ENCODE measurements at places on chromosomes 3 and 15.

- DNase-seq = no peak
Observed at GRCh38 chr15:74470631-74471395, 9.9 kb upstream of the UBL7 start.

- no peak for DNase-seq
Observed at GRCh38 chr15:71143373-71144310, 28.4 kb downstream of the THSD4 start.

GRCh38 chr3:188975600-188976314 lies 196.0 kb upstream of the TPRG1 start:
- no peak for DNase-seq

- DNase-seq = no peak
Observed at GRCh38 chr15:91879158-91879557, 25.6 kb downstream of the SLCO3A1 start.

DNA sequence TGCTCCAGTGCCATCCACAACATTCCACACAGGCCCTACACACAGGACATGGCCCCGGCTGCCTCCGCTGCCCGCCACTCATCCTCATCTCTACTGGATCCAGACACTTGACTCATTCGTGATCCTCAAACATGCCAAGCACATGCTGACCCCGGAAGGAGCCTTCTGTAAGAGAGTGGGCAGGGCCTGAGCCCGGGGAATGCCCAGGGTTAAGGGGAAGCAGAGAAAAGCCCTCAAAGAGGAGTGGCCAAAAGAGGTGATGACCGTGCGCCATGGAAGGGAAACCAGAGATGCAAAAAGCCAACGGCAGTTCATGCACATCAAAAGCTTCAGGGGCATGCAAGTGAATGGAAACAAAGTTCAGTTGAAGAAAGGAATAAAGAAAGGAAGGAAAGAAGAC lies 46.1 kb downstream of the RFTN1 start:
- DNase-seq = no peak

GRCh38 chr3:20572473-20572872 lies 386.5 kb upstream of the SGO1 start:
- DNase-seq = no peak

- no peak for DNase-seq
Observed at GRCh38 chr3:193704431-193704830, 111.4 kb downstream of the OPA1 start.

GRCh38 chr3:38332201-38332600 lies 14.4 kb upstream of the XYLB start:
- DNase-seq = no peak

GRCh38 chr3:38109580-38110313 lies 27.2 kb downstream of the ACAA1 start:
- DNase-seq = no peak

- DNase-seq = peak; percentile 46
Observed at GRCh38 chr15:40702077-40702476, 7.1 kb downstream of the RAD51 start.

DNA sequence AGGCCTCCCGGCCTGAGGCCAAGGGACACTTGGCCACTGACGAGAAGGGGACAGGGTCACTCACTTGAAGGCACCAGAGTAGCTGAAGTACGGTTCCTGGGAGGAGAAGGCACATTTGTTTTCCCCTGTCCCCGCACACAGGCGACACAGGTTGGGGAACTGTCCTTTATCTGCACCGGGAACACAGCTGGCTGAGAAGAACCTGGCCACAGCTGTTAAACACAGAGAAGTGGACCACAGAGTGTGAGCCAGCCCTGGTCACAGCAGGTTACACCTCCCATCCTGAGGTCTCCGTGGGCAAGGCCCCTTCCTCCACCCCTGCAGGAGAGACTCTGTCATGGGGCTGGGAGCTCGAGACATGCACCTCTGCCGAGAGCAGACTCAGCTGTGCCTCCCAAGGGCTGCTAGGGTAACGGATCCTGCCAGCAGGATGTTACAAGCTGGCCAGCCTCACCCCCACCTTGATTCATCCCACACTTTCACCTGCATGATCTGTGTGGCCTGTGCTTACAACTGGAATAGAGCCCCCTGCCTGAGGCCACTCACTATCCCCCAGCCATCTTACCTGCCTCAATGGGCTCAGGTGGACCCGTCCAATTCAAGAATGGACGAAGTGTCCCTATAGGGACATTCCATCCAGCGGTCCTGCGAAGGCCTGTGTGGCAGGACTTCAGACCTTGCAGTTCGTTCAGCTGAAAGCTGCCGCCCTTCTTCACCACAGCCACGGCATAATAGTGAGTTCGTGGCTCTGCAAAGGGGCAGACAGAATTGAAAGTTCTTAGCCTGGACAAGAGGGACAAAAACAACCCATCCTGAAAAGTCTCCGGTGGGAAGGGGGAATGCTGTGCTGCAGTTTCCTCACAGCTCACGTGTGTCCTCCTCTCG lies 9.2 kb downstream of the LTF start:
- DNase-seq = no peak

DNA sequence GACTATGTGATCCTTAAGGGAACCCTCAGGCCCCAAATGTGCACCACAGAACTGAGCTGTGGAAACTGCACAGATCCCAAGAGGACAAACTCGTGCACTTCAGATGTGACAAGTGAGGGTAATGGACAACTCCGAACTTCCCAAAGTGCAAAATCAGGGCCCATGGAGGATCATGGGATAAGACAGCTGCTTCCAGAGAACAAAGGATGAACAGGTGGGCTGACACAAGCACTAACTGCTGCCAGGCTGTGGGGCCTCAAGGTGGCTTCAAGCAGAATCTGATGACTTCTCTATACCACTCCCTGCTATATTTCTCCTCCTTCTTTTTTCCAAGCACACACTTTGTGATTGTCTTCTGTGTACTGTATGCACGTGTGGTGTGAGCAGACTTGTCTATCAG lies 5.4 kb downstream of the TARS3 start:
- no peak for DNase-seq

DNA sequence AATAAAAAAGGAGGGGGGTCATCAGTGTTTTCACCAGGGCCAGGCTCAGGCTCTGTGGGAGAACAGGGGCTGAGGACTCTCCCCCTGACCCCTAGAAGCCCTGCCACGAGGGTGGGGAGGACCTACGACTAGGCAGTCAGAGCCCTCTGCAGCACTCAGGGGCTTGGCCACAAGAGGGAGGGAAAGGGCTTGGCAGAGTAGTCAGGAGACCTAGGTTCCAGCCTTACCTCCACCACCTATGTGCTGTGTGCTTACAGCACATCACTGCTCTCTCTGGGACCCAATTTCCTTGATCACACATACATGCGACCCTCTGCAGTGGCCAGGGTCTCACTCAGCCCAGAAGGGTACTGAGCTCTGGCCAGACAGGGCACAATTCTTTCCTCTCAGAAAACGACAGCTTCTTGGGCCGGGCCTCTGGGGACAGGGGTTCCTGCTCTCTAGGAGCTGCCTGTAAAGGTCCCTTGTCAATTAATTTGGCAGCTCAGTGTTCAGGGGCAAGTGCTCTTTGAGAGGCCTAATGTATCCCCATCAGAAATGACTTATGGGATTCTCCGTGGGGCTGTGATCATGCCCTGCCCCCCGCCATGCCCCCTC lies 16.4 kb upstream of the SKIC8 start:
- DNase-seq = no peak

DNA sequence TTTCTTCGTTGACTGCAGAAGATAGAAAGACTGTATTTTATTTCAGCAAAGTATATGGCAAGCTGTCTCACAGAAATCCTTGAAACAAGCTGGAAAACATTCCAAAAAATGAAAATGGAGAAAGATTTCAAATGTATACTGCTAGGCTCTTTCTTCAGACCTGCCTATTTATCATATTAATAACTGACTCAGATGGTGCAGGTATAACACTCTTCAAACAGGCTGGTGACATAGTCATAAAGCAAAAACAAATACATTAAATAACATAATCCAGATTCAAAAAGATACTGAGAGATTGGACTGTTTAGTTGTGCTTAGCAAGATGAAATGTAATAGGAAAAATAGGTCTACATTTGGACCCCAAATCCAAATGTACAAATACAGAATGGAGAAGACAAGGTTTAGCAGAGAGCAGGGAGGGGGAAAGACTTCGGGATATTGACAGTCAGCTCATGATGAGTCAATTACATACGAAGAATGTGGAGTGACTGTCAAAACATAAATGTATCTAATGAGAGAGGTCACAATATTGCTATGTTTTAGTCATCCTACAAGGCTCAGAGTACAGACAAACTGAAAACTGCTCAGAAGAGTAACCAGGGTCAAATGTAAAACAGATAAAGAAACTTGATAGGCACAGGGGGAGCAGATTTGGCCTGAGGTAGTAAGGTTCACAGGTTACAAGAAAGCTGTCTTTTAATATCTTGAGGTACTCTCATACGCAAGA lies 88.7 kb downstream of the DMXL2 start:
- no peak for DNase-seq

- DNase-seq = no peak
Observed at GRCh38 chr3:56971816-56972215, 88.6 kb upstream of the SPATA12 start.

DNA sequence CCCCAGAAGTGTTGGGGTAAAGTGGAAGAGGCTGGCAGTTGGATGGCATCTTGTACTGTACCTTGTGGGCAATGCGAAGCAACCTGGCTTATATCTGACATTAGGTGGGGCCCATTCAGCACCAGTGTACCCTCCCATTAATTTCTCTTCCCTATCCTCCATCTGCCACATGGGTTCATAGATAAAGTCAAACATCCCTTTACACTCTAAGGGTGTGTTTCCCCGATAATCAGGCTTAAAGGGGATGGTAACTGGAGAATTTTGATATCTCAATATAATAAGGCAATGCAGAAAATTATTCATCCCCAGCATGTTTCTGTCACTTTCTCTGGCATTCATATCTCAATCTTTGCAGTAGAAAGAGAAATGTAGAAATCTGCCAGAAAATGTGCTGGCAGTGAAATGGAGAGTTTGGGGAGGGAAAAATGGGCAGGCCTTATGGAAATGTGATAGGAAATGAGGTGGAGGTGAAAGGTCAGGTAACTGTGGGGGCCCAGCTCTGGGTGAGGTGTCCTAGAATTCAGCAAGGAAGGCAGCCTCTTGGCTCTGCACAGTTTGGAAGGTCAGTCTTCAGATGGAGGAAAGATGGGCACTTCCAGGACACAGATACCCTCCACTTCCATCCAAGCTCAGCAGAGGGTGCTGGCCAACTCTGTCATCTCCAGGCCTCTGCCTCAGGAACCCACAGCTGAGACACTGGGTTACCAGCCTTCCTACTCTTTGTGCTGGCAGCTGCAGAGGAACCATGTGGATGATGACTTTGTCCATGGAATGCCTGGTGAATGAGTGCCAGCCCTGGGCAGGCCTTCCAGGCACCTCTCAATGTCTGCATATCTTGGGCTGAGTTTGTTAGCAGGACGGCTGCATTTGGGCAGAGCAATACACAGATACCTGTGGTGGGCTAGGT lies 325.9 kb upstream of the CTDSPL start:
- DNase-seq = no peak

DNA sequence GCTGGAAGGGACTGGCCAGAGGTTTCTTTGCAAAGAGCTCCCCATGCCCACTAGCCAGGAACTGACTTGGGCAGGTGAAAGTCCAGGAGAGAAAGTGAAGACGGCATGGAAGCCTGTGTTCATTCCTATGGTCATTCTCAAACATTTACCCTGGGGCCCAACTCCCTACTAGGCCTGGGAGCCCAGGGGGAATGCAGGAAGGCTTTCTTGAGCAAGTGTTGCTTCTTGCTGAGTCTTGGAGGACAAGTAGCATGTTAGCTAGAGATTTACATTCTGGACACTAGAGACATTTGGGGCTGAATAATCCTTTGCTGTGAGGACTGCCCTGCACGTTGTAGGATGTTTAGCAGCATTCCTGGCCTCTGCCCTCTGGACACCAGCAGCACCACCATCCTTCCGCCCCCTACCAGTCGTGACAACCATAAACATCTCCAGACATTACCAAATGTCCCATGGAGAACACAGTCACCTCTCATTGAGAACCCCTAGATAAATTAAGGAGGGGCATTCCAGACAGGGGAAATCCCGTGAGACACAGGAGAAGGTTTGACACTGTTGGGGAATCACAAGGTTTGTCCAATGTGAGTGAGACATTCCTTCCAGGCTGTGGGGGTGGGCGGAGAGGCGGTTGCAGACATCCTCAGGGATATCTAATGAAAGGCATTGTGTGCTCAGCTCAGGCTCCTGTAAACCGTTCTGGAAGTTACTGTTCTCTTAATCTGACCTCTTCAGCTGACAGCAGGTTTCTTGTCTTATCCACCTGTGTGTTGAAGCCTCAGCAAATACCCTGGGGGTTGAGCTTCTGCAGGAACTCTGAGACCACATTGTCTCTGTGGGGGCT lies 236.2 kb downstream of the TLE3 start:
- peak; percentile 25 for DNase-seq

GRCh38 chr3:110234831-110235230 lies 836.8 kb upstream of the NECTIN3 start:
- peak; percentile 53 for DNase-seq

DNA sequence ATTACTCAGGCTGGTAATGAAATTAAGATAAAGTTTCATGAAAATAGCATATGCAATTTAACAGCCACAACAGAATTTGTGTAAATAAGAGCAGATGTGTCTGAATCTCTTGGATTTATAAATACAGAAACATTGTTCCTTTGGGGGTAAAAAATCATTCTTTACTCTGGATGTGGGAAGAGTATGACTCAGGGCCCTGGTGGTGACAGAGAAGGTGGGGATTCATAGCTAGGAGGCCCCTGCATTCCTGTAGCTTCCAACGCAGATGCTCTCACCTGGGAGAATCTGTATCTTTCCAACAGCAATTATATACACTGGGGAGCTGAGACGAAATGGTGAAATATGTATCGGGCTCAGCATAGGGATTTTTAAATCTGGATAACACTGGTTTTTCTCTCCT lies 167.6 kb upstream of the CADPS start:
- no peak for DNase-seq

DNA sequence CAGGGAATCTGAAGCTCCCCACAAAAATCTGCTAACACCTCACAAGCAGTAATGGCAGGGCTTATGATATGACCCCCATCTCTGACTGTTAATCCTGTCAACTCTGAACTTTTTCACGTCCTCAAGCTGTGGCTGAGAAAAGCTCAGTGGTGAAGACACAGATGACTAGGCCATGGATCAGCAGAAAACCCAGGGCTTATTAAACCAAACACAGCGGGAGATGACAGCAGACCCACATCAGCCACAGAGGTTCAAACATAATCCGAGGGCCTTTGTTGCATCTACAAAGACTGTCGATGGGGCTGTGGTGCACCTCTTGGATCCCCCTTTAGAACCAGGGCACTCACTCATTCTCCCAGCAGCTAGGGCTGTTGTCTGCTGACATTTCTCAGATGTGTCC lies 50.4 kb downstream of the GLB1 start:
- no peak for DNase-seq

GRCh38 chr3:143139762-143140161 lies 20.2 kb downstream of the CHST2 start:
- peak; percentile 80 for DNase-seq

- no peak for DNase-seq
Observed at GRCh38 chr3:98952404-98952803, 50.9 kb upstream of the DCBLD2 start.

DNA sequence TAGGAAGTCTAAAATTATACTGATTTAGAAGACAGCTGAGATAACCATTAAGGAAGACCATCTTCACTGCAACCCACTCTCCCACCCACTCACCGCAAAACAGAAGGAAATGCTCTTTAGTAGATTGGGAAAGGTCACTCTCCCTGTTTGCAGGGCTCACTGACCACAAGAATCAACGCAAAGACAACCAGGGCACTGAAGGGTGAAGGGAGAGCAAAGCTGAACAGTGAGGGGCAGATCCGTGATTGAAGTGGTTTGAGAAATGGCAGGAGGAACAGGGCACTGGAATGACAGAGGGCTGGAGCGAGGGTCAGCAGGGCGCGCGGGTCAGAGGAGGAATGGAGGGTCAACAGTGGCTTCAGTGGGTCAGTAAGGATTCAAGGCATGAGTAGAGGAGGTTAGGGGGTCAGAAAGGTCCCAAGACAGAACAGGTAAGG lies 520 bp downstream of the MESD start:
- no peak for DNase-seq
